ENCODE measurements at places on chromosomes 6 and 20. TPM values are rescaled to one million over a fixed set of nuclear protein-coding genes. Genes with fewer than 3 reads are reported as not detected.

- no peak for DNase-seq
Observed at GRCh38 chr6:1761477-1761877, 151.8 kb downstream of the FOXC1 start.

DNA sequence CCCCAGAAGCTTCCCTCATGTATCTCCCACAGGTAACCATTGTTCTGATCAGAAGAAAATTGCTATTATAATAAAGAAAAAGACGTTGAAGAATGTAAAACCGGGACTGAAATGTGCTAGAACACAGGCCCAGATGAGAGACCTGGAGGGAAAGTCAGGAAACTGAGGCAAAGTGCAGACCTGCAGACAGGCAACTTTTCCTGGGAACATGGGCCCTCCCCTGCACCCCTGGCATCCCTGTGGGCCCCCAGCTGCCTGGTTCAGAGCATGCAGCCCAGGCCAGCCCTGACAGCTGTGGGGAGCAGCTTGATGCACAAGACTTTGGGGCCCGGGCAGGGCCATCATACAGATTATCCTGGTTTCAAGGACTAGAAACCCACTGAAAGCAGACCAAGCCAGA lies 212.2 kb downstream of the CDC5L start:
- no peak for DNase-seq

DNA sequence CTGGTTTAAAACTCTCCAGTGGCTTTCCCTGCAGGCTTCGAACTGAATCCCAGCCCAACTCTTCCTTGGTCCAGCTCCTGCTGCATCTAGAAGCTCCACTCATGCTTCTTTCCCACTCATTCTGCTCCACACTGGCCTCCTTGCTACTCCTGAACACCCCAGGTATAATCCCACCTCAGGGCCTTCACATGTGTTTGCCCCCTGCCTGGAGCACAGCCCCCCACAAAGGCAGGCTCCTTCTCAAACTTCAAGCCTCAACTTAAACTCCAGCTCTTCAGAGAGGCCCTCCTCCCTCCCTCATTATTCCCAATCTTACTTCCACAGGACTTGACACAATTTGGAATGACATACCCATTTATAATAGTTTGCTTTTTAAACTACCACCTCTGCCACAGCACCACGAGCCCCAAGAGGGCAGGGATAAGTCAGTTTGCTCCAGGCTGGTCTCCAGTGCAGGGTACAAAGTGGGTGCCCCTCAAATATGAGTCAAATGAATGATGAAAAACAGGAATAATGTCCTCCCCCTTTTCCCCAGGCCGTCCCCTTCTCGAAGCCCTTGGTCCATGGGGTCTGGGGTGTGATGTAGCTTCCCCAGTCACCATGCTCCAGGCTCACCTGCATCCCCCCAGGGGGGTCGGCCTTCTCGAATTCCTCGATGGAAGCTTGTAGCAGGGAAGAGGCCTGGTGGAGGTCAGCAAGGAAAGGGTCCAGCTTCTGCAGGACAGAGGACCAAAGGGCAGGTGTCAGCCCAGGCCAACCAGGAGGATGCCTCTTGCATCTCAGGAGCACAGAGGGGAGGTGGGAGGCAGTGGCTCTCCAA lies 37.4 kb downstream of the KIAA1755 start:
- no peak for DNase-seq

DNA sequence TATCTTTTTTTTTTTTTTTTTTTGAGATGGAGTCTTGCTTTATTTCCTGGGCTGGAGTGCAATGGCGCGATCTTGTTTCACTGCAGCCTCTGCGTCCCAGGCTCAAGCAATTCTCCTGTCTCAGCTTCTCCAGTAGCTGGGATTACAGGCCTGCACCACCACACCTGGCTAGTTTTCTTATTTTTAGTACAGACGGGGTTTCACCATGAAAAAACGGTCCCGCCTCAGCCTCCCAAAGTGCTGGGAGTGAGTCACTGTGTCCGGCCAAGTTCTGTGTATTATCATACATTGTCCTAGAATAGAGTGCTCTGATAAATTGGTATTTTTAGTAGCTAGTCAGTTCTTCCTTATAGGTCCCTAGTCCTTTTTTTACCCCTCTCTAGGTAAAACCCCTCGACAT lies 2.8 kb downstream of the SNRPC start:
- DNase-seq = no peak

DNA sequence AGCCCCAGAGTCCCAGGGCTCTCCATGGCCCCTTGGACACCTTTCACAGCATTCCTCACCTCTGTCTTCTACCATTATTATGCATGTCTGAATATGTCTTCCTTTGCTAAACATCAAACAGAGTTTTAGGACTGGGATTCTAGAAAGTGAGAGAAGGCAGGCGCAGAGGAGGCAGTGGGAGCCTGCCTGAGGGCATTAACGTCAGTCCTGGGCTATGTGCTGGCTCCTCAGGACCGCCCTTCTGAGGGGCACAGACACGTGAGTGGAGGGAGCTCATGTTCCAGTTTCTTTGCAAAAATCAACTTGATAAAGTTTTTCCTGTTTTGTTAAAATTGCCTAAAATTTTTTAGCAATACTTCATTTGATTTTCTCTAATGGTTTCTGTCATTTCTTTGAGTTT lies 38.0 kb downstream of the C6orf15 start:
- no peak for DNase-seq

DNA sequence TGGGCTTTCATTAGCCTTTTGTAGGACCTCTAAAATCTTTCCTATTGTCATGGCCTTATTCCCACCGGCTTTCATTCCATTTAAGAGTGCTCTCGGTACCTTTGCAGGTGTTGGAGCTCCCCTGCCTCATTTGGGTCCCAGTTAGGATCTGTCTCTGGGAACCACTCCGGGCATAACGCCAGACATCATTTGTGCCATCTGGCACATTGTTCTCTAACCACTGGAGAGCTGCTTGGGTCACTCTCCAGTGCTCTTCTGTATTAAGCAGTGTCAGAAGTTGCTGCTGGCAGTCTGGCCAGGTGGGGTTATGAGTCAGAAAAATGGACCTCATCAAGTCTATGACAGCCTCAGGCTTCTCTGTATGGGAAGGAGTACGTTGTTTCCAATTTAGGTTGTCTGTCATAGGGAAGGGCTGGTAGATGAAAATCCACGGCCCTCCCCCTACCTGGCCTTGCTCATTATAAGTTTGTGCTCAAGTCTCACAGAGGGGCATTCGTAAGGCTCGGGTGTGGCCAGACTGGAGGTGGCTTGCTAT lies 62.9 kb upstream of the MOCS1 start:
- no peak for DNase-seq

DNA sequence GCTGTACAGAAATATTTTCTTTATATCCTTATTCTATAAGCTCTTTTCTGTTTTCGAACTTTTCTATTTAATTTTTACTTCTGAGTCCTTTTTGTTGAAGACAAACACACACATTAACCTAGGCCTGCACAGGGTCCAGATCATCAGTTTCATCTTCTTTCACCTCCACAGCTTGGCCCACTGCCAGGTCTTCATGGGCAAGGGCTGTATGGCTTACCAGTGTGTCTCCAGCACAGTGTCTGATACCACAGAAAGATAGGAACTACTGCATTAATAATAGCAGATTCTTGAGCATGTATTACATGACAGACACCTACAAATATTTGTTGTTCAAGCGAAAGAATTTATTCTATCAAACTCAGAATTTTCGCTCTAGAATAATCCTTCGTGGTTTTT lies 24.4 kb downstream of the QKI start:
- peak; percentile 28 for DNase-seq

DNA sequence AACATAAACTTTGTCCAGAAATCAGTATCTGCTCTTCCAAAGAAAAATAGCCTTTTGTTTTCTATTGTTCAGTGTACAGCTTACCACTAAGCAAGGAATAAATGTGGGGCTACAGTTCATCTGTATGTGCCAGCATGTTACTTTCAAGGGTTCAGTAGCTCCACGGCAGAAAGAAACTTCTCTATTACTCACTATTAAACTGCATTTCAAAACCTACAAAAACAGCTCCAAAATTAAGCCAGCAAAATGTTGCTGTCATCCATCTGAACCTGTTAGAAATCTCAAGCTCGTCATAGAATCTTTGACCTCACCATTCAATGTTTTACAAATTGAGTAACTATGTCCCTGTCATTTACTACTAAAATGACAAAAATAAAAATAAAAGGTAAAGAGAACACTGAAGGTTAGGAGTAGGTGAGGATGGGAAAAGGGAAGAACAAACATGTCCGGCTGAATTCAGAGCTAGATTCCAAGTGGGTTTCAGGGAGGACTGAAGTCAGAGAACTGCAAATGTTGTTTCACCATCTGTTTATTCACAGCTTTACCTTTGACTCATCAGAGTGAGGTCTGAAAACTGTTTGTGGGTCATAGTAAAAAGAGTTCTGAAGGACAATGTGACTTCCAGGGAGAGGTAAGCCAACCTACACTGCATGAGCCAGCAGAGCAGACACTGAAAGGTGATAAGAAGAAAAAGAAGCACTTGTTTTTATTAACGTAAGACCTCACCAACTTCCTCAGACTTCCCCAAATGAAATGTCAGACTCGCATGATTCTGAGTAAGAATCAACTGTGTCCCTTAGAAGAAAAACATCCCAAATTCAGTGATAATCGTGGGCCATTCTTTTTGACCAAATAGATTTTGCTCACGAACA lies 62.0 kb downstream of the ATXN1 start:
- peak; percentile 69 for DNase-seq

DNA sequence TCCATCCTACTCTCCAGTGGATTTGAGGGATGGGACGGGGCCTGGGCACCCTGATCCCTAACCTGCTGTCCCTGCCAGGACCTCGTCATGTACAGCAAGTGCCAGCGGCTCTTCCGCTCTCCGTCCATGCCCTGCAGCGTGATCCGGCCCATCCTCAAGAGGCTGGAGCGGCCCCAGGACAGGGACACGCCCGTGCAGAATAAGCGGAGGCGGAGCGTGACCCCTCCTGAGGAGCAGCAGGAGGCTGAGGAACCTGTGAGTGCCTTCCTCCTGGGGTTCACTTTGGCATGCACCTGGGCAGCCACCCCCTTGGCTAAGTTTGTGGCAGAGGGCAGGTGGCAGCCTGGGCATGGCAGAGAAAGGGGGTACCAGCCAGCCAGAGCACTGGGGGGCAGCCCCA lies 5.7 kb downstream of the CDC25B start:
- no peak for DNase-seq

- DNase-seq = peak; percentile 22
Observed at GRCh38 chr6:121691126-121691551, 255.7 kb downstream of the GJA1 start.

GRCh38 chr6:46914279-46914810 lies 7.4 kb downstream of the ADGRF5 start:
- no peak for DNase-seq

DNA sequence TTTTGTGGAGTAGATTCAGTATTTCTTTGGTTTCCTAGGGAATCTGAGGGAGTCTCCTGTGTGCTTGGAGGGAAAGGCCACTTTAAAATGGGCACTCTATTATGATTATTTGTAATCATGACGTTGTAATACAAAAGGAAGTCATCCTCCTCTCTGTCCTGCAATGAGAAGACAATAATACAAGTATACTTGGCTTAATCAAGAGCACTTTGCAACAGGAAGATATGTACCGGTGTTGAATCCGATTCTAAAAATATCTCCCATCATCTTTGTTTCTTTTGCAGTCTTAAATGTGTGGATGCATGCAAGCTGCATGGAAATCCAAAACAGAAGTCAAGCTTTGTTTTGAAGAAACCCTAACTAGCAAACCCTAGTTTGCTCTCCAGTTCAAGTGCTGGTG lies 94.1 kb upstream of the QKI start:
- DNase-seq = no peak

DNA sequence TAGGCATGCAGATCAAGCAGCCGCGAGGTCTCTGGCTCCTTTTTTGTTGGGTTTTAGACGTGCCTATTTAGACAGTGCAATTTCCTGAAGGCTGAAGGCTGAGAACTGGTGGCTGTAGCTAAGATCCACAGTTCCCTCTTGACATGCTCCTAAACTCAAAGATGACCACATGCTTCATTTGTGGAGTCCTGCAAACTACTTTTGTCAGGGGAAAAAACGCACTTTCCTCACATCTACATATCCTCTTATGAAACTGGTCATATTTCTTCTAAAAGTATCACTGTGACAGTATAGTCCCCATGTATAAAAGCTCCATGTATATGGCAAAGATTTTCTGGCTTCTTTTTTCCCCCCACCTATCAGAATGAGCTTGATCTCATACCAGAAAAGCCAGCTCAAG lies 30.7 kb downstream of the LYRM4 start:
- DNase-seq = no peak

GRCh38 chr6:26032340-26033084 lies 54.7 kb upstream of the HFE start:
- peak; percentile 56 for DNase-seq

- DNase-seq = no peak
Observed at GRCh38 chr20:49635166-49635565, 67.2 kb upstream of the PTGIS start.

DNA sequence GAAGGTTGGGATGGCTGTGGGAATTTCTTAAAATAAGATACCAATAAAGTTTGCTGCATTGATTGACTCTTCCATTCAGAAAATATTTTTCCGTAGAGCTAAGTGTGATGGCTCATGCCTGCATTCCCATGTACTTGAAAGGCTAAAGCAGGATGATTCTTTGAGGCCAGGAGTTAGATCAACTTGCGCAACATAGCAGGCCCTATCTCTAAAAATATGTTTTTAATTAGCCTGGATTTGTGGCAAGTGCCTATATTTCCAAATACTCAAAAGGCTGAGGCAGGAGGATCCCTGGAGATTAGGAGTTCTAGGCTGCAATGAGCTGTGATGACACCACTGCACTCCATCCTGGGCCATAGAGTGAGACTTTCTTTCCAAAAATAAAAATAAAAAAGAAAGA lies 431.2 kb upstream of the PTCHD4 start:
- no peak for DNase-seq

Gene LY6G5C
- total RNA-seq = 1.7 TPM

Gene HSF2
- 24.5 TPM for total RNA-seq

Gene OR12D3
- not detected for total RNA-seq

Gene MKKS
- 12.0 TPM for total RNA-seq

Gene AVP
- total RNA-seq = not detected

Gene CFB
- 7.3 TPM for total RNA-seq

Gene SAMD3
- total RNA-seq = 0.32 TPM

Gene DBNDD2
- 5.7 TPM for total RNA-seq

Gene ELOVL5
- total RNA-seq = 60.3 TPM

Gene VSTM2L
- total RNA-seq = 9.2 TPM

Gene MATN4
- not detected for total RNA-seq

Gene PPP1R10
- 23.9 TPM for total RNA-seq

Gene BTN1A1
- total RNA-seq = not detected

Gene CFAP206
- total RNA-seq = 1.9 TPM
